GM19239 (cell line): ENCODE measurements at places on chromosomes 2 and 18.

DNA sequence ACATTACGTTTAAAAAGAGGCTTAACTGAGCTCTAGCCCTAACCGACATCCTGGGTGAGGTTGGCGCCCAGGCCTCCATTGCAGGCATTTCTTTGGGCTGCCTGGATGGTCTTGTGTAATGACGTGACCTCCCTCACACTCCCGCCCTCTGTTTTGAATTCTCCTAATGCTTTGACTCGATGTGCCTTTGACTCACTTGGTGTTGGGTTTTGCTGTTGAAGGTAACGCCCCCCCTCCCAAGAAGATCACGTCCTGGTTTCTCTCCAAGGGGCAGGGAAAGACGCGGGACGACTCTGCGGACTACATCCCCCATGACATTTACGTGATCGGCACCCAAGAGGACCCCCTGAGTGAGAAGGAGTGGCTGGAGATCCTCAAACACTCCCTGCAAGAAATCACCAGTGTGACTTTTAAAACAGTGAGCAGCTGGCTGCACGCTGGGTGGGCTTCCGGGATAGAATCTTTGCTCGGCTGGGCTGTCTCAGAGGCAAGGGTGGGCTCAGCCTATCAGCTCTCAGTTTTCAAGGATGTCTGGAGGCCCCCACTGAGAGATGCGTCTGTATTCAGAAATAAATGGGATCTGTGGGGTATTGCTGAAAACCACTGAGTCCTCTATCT lies 87.9 kb upstream of the ATG16L1 start:
- DNase-seq = no peak

GRCh38 chr18:32019251-32019948 lies 775 bp downstream of the RNF125 start:
- no peak for DNase-seq

- no peak for DNase-seq
Measured at GRCh38 chr2:188291617-188292347, at the start of gene GULP1. Gene GULP1 (plus strand): TSS chr2:188291874. CDS start chr2:188477703, 185,829 bp downstream.

- no peak for DNase-seq
Measured at GRCh38 chr2:172253190-172254052, 150.7 kb upstream of the DLX2 start.

DNA sequence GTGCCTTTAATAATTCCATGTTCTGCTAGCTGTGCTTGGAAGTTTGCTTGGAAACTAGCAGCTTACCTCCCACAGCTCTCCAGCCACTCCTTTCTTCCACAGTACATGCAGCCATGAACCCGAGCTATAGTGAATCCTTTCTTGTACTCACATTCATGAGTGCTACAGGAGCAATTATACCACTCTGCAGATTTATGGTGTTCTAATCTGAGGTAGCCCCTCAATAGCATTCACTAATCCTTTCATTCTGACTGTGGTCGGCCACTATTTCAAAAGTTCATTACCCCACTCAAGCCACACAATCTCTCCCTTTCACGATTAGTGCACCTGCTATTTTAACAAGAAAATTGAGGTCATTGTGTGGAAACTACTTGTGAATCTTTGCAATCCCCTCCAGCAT lies 53.2 kb downstream of the CSRNP3 start:
- no peak for DNase-seq

DNA sequence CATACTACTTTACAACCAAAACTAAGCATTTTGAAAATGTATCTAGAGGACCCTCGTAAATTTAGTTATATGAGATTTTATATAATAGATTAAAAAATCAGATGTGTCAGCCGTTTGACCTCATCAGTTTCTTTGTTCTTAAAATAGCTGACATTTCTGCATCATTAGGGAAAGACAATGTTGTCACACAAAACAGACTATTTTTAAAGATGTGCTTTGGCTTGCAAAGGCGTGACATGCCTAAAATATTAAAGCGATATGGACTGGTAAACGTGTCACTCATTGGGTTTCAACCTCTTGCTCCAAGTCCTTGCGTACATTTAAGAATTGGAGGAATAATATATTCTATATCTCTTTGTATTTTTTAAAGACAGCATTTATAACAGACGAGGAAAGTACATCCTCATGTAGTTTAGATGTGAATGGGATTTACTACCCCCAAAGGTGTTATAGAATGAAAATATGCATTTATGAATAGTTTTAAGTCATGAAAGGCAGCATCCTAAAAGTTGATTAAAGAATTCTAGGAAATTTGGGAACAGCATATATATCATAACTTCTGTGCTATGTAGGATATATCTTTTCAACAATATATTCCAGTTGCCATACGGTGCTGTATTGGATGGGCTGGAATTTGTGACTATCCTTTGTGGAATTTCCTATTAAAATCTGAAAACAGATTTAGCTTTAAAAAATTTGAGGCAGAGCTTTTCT lies 3.8 kb downstream of the MYL12A start:
- no peak for DNase-seq

DNA sequence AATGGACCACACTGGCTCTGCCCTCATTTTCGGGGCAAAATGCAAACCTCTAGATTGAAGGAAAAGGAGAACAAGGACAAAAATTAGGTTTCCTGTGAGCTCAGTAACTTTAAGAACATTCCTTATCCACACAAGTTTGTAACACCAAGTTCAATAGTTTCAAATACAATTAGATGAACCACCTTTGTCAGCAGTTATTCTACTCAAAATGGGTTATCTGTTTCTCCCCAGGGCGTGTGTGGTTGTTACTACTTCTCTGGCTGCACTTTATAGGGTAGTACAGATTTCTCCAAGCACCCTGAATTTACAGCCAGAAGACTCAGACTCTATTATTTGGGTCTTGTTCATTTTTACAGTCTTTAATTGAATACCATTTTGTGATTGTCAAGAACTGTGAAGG lies 45.0 kb upstream of the TANK start:
- no peak for DNase-seq

DNA sequence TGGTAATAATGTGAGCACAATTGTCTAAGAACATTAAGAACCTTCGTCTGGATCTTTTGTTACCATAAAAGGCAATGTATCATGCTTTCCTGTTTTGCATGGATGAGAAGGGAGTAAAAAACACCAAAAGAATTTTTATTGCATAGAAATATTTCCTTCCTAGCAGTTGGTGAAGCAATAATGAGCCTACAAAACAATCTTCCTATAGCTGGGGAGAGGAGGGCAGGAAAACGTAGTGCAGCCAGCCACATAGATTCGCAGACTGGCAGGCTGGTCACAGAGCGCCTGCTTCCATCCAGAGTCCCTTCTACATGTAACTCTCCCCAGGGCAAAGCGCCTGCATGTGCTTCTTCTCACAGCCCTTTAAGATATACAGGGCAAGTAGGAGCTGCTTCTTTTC lies 190.4 kb downstream of the BABAM2 start:
- DNase-seq = no peak

GRCh38 chr2:127397568-127398238 lies 9.9 kb upstream of the MAP3K2 start:
- DNase-seq = no peak

- no peak for DNase-seq
Measured at GRCh38 chr2:164984428-164984827, 29.1 kb upstream of the SLC38A11 start.

DNA sequence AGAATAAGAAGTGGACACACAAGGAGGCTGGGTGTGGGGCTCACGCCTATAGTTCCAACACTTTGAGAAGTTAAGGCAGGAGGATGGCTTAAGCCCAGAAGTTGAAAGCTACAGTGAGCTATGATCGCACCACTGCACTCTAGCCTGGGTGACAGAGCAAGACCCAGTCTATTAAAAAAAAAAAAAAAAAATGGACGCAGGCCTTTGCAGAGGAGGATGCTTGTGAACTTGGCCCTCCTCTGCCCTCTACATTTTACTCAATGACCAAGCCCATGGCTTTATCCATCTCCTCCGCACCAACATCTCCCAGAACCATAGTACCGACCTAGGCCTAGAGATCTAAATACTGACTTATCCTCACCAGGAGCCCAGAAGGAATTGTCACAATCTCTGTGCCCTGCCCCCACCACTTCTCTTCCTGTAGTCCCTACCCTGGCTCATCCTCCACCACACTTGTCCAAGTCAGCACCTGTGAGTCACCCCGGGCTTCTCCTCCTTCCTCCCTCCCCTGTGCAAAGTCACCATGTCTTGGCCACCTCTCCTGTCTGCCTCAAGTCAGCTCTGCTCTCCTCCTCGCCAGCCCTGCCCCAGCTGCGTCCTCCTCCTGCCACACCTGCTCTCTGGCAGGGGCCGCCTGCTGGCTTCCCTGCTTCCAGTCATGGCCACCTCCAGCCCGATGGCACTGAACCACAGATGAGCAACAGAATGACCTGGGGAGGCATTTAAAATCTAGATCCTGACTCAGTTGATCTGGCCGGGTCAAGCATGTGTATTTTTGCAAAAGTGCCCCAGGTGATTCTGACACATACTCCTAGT lies 35.8 kb upstream of the ASPRV1 start:
- DNase-seq = no peak

GRCh38 chr2:119483896-119484718 lies 40.2 kb downstream of the SCTR start:
- no peak for DNase-seq

DNA sequence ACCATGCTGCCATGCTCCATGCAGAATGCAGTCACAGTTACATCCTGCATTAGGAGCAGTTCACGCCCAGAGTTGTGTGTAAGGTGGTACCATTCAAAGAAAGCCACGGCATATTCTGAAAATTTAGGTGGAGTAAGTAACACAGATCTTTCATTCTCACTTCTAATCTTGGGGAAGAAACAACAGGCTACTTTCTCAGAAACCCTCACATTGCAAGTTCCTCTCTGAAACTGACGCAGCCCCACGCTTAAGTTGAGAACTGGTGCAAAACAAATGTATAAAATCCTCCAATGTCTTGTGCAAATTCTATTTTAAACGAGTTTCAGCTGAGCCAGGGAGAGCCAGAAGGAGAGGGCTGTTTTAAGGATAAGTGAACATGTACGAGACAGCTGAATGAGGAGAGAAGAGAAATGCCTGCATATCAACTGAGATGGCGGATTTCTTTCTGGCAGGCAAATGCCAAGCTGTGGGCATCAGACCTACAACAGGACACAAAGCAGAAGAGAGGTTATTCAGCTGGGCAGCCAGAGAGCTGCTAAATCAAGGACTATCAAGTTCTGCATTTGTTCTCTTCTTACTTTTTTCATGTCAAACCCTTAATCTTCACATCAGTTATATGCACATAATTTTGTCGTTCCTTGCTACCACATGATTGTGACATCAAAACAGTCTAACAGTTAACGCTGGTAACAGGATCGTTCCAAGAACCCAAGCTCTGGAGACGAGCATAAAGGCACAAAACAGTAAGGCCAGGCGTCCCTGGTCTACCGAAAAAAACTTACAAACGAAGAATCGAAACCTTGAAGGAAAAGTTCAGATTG lies 6.4 kb downstream of the ARL4C start:
- DNase-seq = no peak

- DNase-seq = no peak
Measured at GRCh38 chr2:226031647-226032501, 632.4 kb downstream of the NYAP2 start.

DNA sequence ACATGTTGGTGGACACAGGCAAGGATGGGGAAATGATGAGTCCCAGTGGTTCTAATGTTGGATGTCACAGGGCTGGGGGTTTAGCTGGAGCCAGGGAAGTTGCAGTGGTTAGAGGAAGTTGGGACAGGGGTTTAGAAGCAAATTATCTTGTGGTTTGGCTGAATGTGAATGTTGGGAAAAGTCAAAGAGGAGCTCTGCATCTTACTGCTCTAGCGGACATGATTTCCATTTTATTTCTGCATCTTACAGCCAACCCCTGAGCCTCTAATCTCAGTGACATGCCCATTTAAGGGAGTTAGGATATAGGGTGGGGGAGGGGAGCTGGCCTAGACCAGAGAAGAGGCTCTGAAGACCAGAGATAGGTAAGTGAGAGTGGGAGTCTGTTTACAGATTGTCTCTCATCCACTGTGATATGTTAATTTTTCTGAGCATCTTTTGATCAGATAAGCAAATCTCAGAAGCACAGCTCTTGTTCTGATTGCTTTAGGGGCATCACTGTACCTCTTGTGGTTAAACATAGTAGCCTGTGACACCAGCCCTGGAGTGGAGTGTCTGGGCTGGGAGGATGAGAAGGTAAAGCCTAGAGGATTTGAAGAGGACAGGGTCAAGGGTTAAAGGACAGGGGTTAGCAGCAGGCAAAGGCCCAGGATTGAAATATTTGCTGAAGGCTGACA lies 43.6 kb downstream of the SETBP1 start:
- DNase-seq = no peak

GRCh38 chr2:74050151-74050550 lies 65.4 kb downstream of the TET3 start:
- DNase-seq = no peak

DNA sequence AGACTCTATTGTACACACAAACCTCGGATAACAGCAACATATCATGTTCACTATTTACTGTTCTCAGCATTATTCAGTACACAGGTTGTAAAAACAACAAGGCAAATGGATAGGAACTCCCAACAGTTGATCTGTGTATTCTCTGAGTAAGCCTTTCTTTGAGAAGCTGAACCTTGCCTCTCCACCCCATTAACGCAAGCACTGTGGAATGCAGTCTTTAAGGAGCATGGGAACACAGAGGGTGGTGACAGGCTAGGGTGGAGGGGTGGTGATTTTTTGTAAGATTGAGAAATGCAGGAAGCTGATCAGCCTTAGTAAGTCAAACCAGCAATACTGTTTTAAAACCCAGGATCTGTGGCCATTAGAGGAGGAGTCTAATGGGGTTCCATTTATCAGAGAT lies 19.6 kb upstream of the SERPINB11 start:
- no peak for DNase-seq

DNA sequence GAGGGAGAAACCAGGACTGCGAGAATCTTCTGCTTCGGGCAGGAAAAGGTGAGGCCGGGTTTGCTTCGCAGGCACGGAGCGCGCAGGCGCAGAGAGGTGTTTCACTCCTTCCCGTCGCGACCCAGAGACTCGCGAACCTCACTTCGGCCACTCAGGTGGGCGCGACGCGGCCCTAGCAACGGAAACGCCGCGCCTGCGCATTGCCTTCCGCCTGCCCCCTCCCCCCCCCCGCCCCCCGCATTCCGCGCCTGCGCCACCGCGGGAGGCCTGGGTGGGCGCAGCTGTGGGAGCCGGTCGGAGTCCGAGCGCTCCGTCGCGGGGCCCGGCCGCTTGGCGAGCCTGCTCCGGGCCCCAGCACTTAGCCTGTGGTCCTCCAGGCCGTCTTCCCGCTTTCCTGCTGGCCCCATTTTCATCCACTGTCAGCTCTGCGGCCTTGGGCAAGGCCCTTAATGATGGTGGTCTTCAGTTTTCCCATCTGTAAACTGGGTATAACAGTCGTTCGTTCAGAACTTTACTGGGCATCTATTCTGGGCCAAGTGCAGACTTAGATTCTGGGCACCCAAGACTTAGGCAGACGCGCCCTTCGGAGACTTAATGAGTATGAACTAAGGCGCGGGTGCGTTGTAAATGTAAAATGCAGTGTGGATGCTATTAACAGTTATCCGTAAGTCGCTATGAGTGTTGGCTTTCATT lies 62.1 kb upstream of the ACKR3 start:
- DNase-seq = no peak

- DNase-seq = no peak
Measured at GRCh38 chr2:170969872-170970496, 40.9 kb downstream of the GORASP2 start.

GRCh38 chr2:42353792-42354429 lies 7.1 kb downstream of the COX7A2L start:
- no peak for DNase-seq
